ENCODE measurements at places on chromosomes 11 and 22.

DNA sequence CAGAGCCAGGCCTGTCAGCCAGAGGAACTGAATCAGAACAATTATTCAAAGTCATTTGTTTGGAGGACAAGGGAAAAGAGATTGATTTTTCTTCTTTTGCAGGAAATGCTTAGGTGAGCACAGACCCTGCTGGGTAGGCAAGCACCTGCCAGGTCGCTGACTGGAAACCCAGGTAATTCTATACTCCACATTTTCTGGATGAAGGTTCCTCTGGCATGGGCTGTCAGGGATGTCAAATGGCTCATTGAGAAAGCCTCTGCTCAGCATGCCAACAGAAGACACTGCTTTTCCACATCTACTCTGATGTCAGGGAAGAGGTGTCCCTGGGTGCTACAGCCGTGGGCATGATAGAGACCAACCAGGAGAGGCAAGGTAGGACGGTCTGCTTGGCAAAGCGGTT, 166.7 kb upstream of the SYN3 start:
- no peak for DNase-seq

DNA sequence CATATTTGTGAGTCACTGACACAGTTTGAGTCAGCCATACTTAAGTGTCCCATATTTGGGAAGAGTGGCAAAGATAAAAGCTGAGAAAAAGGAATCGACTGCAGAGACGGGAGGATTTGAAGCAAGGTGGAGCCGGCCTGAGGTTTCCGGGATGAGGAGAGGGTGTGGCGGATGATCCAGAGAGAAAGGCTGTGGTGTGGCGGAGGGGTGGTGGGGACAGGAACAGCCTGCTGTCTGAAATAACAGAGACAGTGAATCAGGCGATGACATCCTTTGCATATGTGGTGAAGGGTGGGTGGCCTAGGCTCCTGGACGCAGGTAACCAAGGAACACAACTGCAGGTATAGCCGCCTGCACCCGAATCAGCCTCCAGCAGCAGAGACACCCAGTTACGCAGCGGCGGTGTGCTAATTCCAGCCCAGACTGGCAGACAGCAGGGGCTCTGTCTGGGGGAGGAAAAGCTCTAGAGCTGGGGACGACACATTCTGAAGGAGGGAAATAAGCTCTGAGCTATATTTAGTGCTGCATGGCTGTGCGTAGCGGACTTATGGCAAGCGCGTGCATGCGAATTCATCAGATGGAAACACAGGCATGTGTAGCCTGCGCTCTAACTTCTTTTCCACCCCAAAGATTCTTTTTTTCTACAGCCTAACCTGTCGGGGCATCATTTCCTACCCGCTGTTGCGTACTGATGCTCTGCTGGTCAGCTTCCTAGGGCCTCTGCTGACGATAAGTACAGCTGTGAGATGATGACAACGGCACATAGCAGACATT, 62.7 kb upstream of the BARX2 start:
- no peak for DNase-seq

GRCh38 chr22:47401592-47401898, 639.1 kb downstream of the TBC1D22A start:
- no peak for DNase-seq

DNA sequence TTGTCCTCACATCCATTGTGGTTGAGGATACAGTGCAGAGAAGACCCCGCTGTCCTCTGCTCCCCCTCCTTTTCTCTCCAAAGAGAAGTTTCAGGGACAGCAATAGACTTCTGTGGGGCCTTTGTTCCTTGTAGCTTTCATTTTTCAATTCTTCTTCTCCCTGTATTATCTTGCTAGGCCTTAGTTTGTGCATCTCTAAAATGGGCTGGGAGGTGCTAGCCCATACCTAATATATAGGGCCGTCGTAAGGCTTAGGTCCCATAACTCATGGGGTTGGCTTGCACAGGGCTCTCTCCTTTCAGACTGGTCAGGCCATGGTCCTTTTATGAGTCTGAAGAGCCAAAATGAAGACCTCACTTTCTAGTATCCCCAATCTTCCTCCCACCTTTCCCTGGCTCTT, 33.0 kb downstream of the ZBTB16 start:
- DNase-seq, result no peak

DNA sequence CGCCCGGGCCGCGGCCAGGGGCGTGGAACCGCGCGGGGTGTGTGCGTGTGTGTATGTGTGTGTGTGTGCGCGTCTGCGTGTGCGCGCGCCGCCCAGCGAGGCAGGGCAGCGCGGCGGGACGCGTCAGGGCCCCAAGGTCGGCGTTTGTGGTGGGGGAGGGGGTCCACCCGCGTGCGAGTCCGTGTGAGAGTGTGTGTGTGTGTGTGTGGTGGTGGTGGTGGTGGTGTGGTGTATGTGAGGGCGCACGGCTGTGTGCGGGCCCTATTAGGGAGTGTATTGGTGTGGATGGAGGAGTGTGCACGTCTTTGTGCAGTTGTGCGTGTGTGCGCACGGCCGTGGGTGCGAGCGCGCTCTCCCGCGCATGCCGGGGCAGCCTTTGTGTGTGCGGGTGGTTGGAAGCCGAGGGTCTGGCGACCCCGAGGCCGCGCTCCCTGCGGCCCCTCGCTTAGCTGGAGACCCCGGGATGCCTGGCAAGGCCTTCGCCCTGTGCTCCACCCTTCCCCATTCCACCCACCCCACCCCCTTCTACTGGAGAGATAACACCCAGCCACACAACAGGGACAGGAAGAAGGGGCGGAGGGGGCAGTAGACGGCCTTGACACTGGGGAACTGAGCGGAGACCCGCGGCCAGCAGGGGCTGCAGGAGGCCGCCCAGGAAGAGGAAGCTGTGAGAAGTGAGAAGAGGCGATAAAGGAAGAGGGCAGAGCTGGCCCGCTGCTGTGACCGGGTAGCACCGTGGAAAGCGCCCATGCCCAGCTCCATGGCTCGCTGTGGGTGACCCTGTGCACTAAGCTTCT, 528 bp upstream of the ARRB1 start:
- peak; percentile 33 for DNase-seq

GRCh38 chr11:66870616-66871520, 14.0 kb downstream of the LRFN4 start:
- no peak for DNase-seq

- no peak for DNase-seq
Observed at GRCh38 chr11:68313574-68314202, 1.3 kb downstream of the LRP5 start.

DNA sequence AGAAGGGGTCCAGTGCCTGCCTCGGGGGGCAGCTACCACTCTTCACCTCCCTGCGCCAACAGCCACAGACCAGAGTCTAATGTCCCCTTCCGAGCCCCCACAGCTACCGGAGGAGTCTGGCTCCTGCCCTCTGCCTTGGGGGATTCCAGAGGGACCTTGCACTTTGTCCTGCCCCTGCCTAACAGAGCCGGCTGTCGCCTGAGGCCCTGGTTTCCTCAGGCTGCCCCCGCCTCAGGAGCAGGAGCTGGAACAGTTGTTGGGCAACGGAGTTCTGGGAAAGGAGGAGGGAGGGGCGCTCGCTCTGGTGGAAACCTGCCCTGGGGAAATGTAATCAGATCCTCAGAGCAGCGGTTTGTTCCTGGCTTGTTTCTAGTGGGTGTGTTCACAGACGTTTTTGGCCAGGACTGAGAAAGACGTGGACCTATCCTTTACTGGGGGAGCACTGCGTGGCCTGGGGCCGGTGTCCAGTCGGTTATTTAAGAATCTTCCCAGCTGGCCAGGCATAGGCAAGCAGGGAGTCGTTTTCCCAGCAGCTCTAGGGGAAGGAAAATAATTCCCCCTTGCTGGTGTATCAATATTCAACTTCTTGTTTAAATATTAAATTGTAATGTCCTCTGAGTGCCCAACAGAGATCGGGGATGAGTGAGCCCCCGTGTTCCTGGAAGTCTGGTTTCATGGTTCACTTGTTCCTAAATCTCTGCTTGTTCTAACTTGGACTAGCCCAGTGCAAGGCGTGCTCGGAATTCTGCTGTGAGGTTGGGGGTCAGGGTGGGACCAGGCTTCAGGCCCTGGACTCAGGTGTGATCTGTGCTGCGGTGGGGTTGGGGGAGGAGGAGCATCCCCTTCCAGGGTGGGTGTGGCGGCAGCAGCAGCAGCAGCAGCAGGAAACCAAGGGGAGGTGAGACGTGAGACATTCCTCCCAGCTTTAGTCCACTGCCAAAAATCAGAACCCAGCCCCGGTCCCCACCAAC, 32.1 kb downstream of the A4GALT start:
- peak; percentile 42 for DNase-seq

GRCh38 chr11:20530942-20531703, 68.3 kb upstream of the SLC6A5 start:
- DNase-seq, result no peak

DNA sequence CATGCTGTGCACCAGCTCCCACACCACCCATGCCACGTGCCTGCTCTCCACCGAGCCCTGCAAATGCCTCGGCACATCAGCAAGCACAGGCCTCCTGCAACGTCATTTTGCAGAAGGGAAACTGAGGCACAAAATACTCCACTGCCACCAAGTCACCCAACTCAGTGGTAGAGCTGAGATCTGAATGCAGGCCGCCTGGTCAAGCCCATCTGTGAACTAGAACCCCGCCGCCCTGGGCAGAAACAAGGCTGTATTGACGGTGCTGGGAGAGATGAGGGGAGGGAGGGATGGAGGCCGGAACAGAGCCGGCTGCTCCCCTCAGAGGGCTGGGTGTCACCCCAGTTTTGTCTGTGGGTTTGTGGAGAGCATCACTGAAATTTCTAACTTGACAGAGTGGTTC, 81.4 kb downstream of the CDKN1C start:
- no peak for DNase-seq

- DNase-seq, result no peak
Observed at GRCh38 chr22:40534379-40535188, 101.9 kb downstream of the MRTFA start.

- no peak for DNase-seq
Observed at GRCh38 chr22:17563936-17564391, 666 bp downstream of the SLC25A18 start.

- no peak for DNase-seq
Observed at GRCh38 chr11:86511086-86511551, 136.4 kb downstream of the CCDC81 start.

DNA sequence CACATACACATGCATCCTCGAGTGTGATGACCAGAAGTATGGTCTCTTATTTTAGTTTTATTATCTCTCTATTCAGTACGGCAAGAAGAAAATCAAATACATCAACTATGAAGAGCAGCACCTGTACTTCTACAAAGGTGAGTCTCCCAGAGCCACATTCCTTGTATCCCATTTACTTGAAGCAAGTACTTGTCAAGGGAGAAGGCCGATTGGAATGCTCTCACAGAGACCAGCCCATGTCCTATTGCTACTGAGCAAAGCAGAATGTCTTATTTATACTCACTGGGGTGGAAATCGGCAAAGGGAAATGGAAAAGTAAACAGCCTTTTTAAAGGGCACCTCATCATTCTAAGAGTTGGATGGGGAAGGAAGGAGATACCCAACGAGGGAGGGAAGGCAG, 72.6 kb upstream of the OR5AK2 start:
- DNase-seq, result no peak

GRCh38 chr11:8283465-8284230, 20.0 kb upstream of the LMO1 start:
- DNase-seq, result no peak

- DNase-seq, result no peak
Observed at GRCh38 chr11:73308961-73309919, 1.2 kb downstream of the ARHGEF17 start.

- DNase-seq, result no peak
Observed at GRCh38 chr11:43489869-43490465, 131.2 kb downstream of the TTC17 start.

GRCh38 chr11:44622721-44623258, 57.3 kb downstream of the CD82 start:
- DNase-seq, result no peak

GRCh38 chr11:134691985-134692384, 279.9 kb upstream of the B3GAT1 start:
- DNase-seq, result no peak

GRCh38 chr22:48535868-48536540, 1291.7 kb downstream of the BRD1 start:
- no peak for DNase-seq

DNA sequence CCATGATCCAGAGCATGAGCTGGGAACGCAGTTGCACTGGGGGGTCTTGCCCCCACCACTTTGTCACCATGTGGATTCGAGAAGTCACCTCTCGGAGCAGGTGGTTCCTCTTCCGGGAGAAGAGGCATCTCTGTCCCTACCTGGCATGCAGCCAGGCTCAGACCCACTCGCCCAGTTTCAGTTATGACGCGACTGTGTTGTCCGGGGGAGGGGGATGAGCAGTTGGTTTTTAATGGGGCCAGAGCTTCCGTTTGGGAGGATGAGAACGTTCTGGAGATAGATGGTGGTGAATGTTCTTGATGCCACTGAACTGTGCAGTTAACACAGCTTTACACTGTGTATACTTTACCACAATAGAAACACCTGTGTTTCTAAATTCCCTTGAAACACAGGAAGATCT, 41.5 kb downstream of the DHCR7 start:
- peak; percentile 30 for DNase-seq

- no peak for DNase-seq
Observed at GRCh38 chr11:111944651-111945051, 7.5 kb downstream of the DIXDC1 start.

GRCh38 chr22:37123649-37124048, 14.1 kb upstream of the TMPRSS6 start:
- DNase-seq, result no peak

- no peak for DNase-seq
Observed at GRCh38 chr11:19800162-19800561, 87.5 kb downstream of the NAV2 start.

DNA sequence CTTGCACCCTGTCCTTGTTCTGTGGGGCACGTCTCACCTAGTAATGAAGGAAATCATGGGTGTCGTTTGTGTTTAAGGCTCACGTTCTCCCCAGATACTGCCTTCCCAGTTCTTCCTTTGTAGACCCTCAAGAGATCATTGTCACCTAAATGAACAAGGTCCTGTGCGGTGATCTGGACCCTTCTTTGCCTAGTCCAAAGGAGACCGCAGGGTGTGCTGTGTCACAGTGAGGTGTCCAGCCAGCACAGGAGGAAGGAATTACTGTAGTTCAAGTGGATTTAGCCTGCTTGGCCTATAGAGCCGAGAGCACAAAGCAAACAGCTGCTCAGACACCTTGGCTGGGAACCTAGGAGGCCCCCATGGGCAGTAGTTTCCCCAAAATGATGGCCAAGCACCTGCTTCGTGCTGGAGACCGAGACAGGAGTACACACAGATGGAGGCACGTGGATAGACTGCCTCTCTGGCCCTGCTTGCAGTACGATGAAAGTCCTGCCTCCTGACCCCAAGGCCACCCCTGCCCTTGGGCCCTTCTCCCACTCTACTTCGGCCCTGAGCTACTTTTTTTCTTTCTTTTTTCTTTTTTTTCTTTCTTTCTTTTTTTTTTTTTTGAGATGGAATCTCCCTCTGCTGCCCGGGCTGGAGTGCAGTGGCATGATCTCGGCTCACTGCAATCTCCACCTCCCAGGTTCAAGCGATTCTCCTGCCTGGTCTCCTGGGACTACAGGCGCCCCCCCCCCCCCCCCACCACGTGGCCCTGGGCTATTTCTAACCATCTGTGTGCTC, 19.4 kb upstream of the PPFIA1 start:
- DNase-seq, result no peak
